ENCODE measurements at places on chromosomes 1 and 21.

DNA sequence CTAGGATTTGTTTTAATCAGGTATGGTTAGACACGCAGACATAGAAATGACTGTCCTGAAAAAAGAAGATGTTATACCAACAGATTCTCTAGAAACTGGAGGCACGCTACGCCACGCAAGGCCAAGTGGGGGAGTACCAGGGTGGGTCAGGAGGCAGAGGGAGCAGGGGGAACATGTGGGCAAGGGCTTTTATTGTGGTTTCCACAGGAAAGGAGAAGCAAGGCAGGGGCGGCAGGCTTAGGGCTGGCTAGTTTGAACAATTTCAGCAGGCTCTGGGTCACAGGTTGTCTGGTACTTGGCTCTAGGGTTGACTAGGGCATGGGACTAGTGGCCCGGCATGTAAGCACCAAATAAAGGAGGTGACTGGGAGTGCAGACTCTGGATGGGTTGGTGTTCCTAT, 7.2 kb downstream of the MTARC2 start:
- DNase-seq: no peak

GRCh38 chr21:45079351-45079750, 5.0 kb downstream of the ADARB1 start:
- no peak for DNase-seq

- no peak for DNase-seq
Observed at GRCh38 chr1:58397187-58397820, 149.2 kb downstream of the OMA1 start.

- DNase-seq: no peak
Observed at GRCh38 chr1:230849451-230850224, 18.7 kb downstream of the C1orf198 start.

DNA sequence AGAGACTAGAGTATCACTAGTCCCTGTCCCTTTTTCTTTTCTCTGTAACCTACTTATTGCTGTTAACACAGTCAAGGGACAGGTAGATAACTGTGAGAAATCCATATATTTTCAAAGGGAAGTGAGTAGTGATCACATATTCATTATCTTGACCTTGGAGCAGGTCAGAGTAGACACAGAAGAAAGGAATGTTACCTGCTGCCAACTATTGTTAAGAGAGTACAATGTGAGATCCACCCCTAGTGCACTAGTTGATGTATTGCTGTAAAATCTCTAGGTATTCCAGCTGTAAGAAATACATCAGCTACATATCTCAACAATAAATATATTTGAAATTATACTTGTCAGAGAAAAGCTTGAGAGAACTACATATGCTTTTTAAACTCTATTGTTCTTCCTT, 68.7 kb upstream of the ADGRL2 start:
- no peak for DNase-seq

GRCh38 chr1:76857138-76857537, 10.1 kb upstream of the ST6GALNAC5 start:
- DNase-seq: no peak

DNA sequence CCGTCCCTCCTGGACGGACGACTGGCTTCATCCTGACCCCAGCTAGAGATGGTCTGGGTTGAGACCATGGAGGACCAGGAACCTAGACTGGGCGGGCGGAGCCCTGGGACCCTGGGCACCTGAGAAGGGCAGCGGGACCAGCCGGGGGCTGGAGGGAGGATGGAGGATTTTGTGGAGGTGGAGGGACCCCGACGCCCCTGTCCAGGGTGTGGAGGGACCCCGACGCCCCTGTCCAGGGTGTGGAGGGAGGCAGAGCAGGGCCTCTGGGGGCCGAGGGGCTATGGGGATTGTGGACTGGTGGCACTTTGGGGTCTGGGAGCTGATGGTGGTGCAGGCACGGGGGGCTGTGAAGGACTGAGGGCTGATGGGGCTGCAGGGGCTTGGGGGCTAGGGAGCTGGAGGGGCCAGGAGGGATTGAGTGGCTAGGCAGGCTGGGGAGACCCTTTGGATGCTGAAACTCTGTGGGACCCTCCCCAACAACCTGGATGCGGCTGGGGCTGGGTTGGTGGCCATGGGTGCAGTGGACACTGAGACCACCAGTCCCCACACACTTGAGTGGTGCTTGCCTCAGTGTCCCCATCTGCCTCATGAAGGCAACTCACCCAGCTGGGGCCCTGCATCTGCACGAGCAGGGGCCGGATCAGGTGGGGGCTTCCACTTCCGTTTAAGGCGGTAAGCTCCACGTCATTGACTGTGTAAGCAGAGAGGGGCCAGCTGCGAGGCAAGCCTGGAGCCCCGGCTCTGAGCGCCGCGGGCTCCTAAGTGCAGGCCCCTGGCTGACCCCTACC, 7.4 kb downstream of the GJC2 start:
- no peak for DNase-seq

DNA sequence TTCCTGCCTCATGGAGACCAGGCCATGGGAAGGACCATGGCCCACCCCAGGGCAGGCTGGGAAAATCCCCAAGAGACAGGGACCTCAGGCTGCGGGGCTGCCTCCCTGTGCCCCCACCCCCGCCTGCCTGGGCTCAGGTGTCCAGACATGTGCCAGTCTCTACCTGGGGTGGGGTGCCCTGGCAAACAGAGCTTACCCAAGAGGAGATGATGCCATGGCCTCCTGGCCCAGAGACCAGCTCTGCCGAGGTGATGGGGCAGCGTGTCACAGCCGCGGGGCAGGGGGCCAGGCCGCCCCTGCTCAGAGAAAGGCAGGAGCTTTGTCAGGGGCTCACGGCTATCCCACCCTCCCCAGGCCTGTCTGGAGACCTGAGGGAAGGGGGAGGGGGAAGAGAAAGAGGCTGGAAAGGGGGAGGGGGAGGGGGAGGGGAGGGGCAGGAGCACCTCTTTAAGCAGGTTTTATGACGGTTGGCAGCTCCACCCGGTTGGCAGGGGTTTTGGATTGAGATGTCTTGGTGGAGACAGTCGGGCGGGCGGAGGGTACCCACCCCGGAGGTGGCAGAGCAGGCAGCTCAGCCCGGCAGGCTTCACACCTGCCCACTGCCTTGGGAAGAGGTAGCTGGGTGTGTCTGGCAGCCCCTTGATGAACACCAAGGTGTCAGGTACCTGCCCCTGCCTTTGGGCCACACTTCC, 101.5 kb upstream of the IFFO2 start:
- no peak for DNase-seq

DNA sequence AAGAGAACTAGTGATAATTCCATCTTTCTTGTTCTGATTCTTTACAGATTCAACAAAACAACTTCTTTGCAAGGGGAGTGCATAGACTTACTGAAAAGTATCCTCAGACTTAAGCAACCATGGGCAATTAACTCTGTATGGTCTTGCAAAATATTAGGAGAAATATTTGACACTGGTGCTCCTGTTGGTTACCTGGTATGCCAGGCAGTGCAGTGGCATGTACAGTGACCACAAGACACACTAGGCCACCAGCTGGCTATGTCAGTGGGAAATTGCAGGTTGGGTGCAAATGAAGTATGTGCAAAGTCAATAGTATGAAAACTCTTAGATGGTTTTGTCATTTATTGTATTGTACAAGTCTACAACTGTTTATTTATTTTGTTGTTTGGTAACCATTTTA, 34.5 kb downstream of the EPS15 start:
- no peak for DNase-seq

DNA sequence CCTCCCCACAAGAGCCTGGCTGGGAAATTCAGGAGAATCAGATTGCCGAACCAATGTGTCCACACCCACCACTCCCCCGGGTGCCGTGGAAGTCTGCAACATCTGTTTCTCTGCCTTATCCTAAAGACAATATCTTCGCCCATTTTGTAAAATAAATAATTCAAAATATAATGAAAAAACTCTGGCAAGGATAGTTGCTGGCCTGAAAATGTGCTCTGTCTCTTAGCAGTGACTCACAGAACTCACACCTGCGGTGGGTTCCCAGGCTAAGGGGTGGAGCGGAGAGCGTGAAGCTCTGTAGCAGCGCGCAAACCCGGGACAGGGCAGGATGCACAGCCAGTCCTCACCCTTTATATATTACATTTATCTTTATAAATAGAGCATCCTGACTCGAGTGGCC, 99.9 kb downstream of the COLGALT2 start:
- no peak for DNase-seq

DNA sequence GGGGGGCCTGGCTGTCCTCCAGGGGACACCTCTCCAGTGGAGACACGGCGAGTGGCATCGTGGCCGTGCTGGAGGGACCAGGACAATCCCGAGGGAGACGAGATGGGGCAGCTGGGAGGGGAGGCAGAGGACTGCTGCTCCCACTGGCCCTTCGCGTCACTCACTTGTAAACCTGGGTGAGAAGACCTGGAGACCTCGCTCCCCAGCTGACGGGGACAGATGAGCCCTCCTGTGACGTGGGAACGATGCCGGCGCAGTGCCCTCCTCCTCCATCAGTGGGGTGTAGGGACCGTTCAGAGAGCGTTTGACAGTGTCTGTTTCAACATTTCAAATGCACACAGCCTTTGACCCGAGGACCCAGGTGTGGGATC, 4.6 kb downstream of the SPATC1L start:
- DNase-seq: no peak

DNA sequence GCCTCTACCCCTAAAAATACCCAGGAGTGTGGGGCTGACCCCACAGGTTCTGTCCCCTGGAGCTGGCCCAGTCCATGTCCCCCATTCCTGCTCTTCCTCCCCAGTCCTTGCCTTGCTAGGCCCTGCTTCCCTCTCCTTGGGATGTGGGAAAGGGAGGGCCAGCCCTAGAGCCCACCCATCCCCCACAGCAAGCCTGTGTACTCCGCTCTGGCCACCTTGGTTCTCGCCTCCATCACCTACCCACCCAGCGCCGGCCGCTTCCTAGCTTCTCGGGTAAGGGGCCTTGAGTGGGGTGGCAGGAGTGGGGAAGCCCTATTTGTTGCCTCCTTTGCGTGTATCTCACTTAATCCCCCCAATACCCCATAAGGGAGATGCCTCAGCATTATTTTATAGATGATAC, 6.7 kb downstream of the CLCNKB start:
- DNase-seq: no peak

GRCh38 chr1:7218210-7218832, 433.1 kb downstream of the CAMTA1 start:
- DNase-seq: peak; percentile 60

GRCh38 chr1:116392717-116393404, 19.8 kb downstream of the ATP1A1 start:
- no peak for DNase-seq

DNA sequence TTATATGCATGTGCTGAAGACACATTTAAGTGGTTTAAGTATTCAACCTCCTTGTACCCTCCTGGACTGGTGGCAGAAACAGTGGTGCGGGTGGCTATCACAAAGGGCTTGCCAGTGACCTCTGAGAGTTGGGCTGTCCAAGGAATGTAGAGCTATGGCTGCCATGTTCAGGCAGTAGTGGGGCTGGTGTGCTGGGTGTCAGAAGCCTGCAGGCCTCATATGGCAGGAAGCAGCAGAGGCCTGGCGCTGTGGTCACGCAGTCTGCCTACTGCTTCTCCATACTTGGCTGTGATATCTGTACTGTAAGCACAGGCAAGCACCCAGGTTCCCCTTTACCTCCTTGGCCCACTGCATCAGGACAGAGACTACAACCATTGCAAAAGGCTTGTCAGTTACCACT, 870.0 kb downstream of the LRRIQ3 start:
- no peak for DNase-seq

- no peak for DNase-seq
Observed at GRCh38 chr1:32031578-32032274, 18.1 kb downstream of the KHDRBS1 start.

- no peak for DNase-seq
Observed at GRCh38 chr1:229726061-229726460, 100.0 kb downstream of the URB2 start.

- DNase-seq: peak; percentile 27
Observed at GRCh38 chr1:37795340-37796125, 1.9 kb downstream of the MANEAL start.

- DNase-seq: no peak
Observed at GRCh38 chr1:14404862-14405301, 193.6 kb upstream of the KAZN start.

DNA sequence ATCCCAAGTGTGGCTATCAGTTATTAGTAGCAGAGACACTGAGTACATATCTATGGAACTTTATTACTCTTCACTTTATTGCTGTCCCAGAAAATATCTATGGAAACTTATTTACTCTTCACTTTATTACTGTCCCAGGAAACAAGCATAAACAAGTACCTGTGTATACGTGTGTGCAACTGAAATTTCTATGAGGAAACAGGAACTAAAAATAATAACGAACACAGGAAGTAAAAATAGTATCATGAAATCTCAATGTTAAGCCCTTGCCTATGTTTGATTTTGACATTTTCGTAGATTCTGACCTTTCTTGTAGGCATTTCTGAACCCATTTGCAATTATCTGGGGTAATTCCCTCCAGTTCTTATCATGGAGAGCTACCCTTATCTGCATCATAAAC, 64.9 kb upstream of the KRTAP19-8 start:
- DNase-seq: no peak

DNA sequence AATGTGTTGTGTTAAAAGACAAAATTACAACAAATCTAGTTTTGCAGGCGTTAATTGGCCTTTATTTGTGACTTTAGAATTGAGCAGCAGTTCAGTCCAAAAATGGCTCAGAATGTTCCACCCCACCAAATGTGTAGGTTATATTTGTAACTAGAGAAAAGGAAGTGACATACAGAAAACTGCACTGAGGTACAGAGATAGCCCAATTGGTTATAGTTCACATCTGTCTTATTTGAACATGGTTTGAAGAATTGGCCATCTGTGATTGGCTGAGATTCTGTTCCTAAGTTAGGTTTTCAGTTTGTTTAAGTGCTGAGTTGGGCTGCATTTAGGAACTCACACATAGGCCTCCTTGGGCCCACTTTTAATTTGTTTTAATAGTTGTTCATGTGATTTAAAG, 12.0 kb upstream of the FMO2 start:
- DNase-seq: no peak

DNA sequence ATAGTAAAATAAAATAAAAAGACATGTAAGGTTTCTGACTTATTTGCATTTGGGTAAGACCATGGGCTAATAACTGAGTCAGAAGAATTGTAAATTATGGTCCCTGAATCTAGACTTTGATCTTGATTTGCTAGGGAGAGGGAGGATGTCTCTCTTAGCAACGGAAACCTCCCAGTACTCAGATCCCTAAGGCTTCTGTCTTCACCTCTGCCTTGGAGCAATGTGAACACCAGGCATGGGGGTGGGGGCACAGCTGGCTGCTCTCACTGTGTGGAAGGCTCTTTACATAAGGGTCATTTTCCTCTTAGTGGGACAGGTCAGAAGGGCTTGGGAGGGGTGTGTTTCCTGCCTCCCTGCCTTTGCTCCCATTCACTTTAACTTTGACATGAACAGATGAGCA, 17.0 kb upstream of the TMEM54 start:
- no peak for DNase-seq

- DNase-seq: no peak
Observed at GRCh38 chr1:99270646-99271045, 6.4 kb downstream of the PLPPR4 start.

DNA sequence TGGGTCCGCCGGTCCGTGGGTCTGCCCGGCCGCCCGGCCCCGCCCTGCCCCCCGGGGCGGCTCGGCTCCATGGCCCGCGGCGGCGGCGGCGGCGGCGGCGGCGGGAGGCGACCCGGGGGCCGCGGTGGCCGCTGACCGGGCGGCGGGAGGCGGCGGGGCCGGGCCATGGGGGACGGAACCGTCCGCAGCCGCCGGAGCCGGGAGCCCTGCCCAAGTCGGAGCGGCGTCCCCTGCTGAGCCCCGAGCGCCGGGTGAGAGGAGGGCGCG, 184 bp downstream of the B4GALT2 start:
- no peak for DNase-seq

- peak; percentile 11 for DNase-seq
Observed at GRCh38 chr1:196723325-196724185, 51.1 kb upstream of the CFHR3 start.

Data from SK-N-DZ (cell line).